HCT116 (cell line): ENCODE measurements at places on chromosomes 1 and 21. TPM values are rescaled to one million over a fixed set of nuclear protein-coding genes. Genes with fewer than 3 reads are reported as not detected.

DNA sequence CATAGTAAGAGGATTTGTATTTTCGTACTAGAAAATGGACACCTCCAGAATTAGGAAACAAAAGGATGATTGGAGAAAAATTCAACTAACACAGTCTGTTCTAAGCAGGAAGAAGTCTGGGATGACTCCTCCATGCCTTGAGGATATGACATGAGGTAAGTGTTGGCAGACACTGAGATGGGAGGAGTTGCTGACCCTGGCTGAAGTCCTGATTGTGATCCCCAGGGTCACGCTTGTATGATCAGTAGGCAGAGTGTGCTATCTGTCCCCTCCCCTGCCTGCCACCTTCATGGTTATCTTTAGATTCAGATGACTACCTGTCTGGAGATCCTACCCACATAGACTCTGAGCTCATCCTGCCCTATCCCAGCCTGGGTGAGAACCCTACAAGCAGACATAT lies 249.1 kb downstream of the C1orf94 start:
- H3K4me3 ChIP-seq: no peak overlapping the region
- no peaks in the 10 kb centered on the region for H3K36me3 ChIP-seq
- no peak overlapping the region for H3K27ac ChIP-seq
- peaks cover 24% of the 10 kb centered on the region for H3K27me3 ChIP-seq
- no peaks in the 10 kb centered on the region for H3K4me1 ChIP-seq

DNA sequence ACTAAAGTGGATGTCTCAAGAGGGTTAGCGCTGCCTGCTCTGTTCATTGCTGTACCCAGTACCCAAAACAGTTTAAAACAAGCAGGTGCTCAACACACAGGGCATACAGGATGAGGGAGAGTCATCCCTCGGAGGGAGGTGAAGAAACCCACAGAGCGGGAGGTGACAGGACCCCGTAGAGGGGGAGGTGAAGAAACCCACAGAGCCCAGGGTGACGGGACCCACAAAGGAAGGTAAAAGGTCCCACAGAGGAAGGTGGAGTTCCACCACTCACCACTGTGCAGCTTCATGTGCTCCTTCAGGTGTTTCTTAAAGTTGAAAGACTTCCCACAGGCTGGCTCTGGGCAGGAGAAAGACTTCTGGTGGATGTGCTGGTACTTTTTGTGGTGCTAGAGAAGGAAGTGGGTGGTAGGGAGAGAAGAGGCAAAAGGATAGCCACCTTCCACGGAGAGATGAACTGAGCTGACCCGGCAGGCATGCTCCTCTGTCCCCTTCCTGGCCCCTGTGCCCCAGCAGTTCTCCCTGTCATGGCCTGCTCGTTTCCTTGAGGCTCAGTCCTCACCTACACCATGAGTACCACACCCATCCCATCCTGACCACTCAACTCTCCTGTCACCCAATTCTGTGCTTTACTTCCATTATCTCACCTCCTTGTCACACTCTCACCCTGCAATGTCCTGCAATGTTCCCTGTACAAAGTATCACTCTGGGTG lies 5.1 kb downstream of the ZNF692 start:
- no peak for DNase-seq
- H3K27me3 ChIP-seq: no peaks in the 10 kb centered on the region
- peaks cover 13% of the 10 kb centered on the region for H3K36me3 ChIP-seq
- peaks cover 7% of the 10 kb centered on the region for H3K4me1 ChIP-seq
- no peak overlapping the region for H3K4me3 ChIP-seq

DNA sequence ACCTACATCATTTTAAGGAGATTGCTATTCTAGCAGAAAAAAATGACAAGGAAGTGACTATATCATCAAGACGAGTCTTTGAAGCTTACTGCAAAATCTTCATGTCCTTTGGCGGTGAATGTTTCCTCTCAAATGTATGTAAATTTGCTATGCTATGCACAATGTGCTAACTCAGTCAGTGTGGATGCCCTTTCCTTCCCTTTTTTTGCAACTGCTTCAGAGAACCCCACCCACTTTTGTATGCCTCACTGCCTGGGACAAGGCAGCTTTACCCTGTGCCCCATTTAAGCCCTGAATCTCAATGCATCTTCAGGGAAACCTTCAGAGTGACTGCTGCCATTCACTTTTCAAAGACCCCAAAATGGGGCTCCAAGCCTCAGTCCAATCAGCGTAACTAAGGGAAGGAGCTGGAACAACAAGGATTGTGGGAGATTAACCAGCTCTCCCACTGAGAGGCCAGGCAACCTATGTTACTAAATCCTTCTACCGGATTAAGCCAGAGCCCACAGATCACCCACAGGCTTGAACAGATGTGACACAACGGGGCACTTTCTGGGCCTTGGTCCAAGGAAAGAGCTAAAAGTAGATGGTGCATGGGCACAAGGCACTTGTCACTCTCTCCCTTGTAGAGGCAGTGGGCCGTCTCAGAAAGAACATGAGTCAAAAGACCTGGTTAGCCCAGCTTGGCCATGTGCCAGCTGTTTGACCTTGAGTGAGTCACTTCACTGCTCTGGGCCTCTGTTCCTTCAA lies 154.4 kb downstream of the PLPP3 start:
- DNase-seq: peak; percentile 36
- H3K4me3 ChIP-seq: no peak overlapping the region
- no peaks in the 10 kb centered on the region for H3K36me3 ChIP-seq
- H3K4me1 ChIP-seq: peaks cover 10% of the 10 kb centered on the region
- H3K27me3 ChIP-seq: no peaks in the 10 kb centered on the region

DNA sequence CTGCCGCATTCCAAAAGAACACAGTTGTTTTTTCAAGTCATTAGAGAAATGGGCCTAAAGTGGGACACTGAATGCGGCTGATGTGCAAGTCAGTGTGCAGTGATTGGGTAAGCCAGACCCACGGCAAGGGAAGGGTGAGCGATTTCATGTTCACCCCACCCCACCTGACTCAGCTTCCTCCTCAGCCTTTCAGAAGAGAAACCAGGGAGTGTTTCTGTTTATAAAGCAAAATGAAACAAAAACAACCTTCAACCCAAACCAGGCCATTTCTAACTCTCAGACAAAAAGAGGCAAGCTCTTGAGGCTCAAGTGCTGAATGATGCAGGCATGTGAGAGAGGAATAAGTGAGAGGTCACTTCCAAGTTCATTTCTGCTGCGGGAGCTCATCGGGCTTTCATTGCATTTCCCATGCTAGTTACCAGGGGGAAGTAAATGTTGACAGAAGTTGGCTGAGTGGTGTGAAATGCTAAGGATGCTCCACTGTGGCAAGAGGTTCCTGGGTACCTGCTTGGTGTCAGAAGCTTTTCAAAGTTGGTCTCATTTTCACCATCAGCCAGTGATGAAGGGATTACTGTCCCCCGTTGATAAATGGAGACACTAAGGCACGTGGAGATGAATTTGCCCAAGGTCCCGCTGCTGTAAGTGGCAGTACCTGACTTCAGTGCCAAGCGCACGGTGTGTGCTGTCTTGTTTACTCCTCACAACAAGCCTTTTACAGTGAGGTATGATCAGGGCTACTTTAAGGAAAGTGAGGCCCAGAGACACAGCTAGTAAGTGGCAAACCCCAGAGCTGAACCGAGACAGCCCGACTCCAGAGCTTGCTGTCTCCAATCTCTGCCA lies 29.1 kb downstream of the STPG1 start:
- no peaks in the 10 kb centered on the region for H3K27me3 ChIP-seq
- H3K27ac ChIP-seq: no peak overlapping the region
- no peak for DNase-seq
- no peak overlapping the region for H3K4me3 ChIP-seq

GRCh38 chr1:4482526-4482925 lies 171.9 kb upstream of the AJAP1 start:
- H3K36me3 ChIP-seq: no peaks in the 10 kb centered on the region
- no peaks in the 10 kb centered on the region for H3K4me1 ChIP-seq
- no peak for DNase-seq
- no peak overlapping the region for H3K4me3 ChIP-seq
- no peaks in the 10 kb centered on the region for H3K27me3 ChIP-seq

GRCh38 chr1:214633686-214634085 lies 30.7 kb downstream of the CENPF start:
- DNase-seq: no peak
- no peaks in the 10 kb centered on the region for H3K27me3 ChIP-seq
- H3K27ac ChIP-seq: no peak overlapping the region
- no peaks in the 10 kb centered on the region for H3K4me1 ChIP-seq
- H3K36me3 ChIP-seq: peaks cover 75% of the 10 kb centered on the region

- H3K4me3 ChIP-seq: no peak overlapping the region
- H3K4me1 ChIP-seq: no peaks in the 10 kb centered on the region
- no peak overlapping the region for H3K27ac ChIP-seq
- H3K36me3 ChIP-seq: 0 out of 2 replicates have a peak, but pooled peaks cover 3% of the 10 kb centered on the region
- no peak for DNase-seq
- no peaks in the 10 kb centered on the region for H3K27me3 ChIP-seq
Observed at GRCh38 chr1:64826991-64827390, 82.1 kb downstream of the RAVER2 start.

GRCh38 chr1:155193275-155193990 lies 14.3 kb downstream of the THBS3 start:
- peak overlapping the region; percentile 66 for H3K4me3 ChIP-seq
- H3K27me3 ChIP-seq: no peaks in the 10 kb centered on the region
- peak overlapping the region; percentile 97 for H3K27ac ChIP-seq
- H3K4me1 ChIP-seq: peaks cover 36% of the 10 kb centered on the region

DNA sequence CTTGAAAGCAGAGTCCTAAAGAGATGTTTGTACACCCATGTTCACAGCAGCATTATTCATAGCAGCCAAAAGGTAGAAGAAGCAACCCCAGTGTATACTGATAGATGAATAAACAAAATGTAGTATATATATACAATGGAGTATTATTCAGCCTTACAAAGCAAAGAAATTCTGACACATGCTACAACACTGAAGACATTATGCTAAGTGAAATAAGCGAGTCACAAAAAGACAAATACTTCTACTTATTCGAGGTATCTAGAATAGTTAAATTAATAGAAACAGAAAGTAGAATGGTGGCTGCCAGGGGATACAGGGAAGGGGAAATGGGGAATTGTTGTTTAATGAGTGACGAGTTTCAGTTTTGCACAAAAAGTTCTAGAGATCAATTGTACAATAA lies 23.5 kb downstream of the COP1 start:
- no peaks in the 10 kb centered on the region for H3K27me3 ChIP-seq
- no peak for DNase-seq
- no peak overlapping the region for H3K4me3 ChIP-seq
- H3K36me3 ChIP-seq: no peaks in the 10 kb centered on the region
- H3K27ac ChIP-seq: no peak overlapping the region

DNA sequence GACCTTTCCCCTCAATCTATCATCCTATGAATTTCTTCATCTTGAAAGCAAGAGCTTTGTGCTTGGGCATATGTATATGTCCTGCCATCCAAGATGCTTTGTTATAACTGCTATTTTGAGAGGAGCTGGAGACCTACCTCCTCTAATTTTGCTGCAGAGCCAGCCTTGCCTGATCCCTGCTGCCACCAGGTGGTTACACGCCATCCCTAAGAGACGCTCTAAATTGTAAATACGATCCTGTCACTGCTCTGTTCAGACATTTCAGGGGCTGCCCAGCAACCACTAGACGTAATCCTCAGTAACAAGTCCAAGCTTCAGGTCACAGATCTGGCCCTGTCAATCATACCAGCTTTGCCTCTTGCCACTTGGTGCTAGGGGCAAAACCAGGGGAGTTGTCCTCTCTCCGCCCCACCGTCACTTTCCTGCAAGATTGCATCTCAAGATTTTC lies 32.9 kb downstream of the GPA33 start:
- no peaks in the 10 kb centered on the region for H3K27me3 ChIP-seq
- H3K27ac ChIP-seq: no peak overlapping the region
- H3K36me3 ChIP-seq: no peaks in the 10 kb centered on the region
- peaks cover 3% of the 10 kb centered on the region; the same call in 1 of the 2 replicates for H3K4me1 ChIP-seq

- H3K4me1 ChIP-seq: no peaks in the 10 kb centered on the region
- no peaks in the 10 kb centered on the region for H3K36me3 ChIP-seq
- H3K27me3 ChIP-seq: no peaks in the 10 kb centered on the region
- no peak overlapping the region for H3K4me3 ChIP-seq
- H3K27ac ChIP-seq: no peak overlapping the region
- no peak for DNase-seq
Observed at GRCh38 chr1:246595146-246595545, 28.9 kb downstream of the CNST start.

DNA sequence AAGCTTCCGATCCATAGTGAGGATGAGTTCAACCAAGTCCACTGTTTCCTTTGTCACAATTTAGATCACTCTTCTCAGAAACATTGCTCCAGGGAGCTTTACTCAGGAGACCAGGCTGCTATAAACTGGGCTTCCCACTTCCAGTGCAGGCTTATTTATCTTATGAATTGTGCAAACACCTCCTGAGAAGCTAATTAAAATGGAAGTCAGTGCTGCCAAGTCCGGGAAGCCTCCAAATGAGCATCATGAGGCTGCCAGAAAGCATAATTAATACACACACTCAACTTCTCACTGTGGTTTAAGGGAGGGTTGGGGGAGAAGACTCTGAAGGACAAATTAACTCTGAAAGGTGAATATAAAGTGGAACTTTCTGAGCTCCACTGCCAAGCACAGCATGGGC lies 145.0 kb upstream of the SGIP1 start:
- H3K27ac ChIP-seq: no peak overlapping the region
- H3K27me3 ChIP-seq: no peaks in the 10 kb centered on the region
- no peak for DNase-seq
- no peaks in the 10 kb centered on the region for H3K36me3 ChIP-seq
- H3K4me1 ChIP-seq: no peaks in the 10 kb centered on the region
- no peak overlapping the region for H3K4me3 ChIP-seq

DNA sequence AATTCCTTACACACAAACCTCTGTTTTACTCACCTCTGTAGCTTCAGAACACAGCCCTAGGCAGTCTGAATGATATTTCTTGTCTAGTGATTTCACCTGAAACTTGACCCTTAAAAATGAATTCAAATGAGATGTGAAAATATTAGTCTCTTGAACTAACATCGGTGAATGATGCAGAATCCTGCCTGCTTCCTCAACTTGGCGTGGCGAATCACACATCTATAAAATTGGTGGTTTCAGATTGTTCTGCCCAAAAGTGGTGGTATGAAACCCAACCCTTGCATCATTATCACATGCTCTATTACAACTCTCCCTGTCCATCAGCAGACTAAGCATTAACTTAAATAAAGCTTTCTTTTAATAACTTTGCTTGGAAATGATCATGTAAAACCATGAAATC lies 26.9 kb upstream of the C1orf21 start:
- DNase-seq: no peak
- H3K27me3 ChIP-seq: no peaks in the 10 kb centered on the region
- H3K4me3 ChIP-seq: no peak overlapping the region
- no peaks in the 10 kb centered on the region for H3K36me3 ChIP-seq

DNA sequence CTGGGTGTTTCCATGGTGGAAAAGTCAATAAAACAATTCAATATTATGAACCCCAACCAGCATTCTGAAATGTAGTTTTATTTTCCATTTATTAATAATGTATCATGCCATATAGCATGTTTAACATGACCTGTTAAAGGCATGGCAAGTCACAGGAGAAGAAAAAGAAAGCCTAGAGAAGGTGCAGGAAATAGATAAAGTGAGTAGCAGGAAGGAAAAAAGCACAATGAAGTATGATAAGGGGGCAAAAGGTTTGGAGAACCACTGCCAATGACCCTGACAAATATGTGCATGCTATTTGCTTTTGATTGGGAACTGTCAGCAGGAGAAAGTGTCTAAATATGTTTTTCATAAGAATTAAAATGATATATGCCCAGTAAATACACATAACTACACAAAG lies 85.6 kb downstream of the HMCN1 start:
- H3K4me1 ChIP-seq: no peaks in the 10 kb centered on the region
- no peak overlapping the region for H3K27ac ChIP-seq
- no peak for DNase-seq
- no peak overlapping the region for H3K4me3 ChIP-seq
- H3K36me3 ChIP-seq: no peaks in the 10 kb centered on the region

FCER1G gene
- 0.86 TPM for total RNA-seq

AGO4 gene
- 6.1 TPM for total RNA-seq

RIPPLY3 gene
- total RNA-seq: not detected

LAMC1 gene
- 61.2 TPM for total RNA-seq

OR1C1 gene
- not detected for total RNA-seq
